Fibroblast of skin of right quadriceps (primary cell): ENCODE measurements at places on chromosomes 5 and 9.

- no peak for DNase-seq
Observed at GRCh38 chr5:115542651-115543364, 1.8 kb downstream of the FEM1C start.

DNA sequence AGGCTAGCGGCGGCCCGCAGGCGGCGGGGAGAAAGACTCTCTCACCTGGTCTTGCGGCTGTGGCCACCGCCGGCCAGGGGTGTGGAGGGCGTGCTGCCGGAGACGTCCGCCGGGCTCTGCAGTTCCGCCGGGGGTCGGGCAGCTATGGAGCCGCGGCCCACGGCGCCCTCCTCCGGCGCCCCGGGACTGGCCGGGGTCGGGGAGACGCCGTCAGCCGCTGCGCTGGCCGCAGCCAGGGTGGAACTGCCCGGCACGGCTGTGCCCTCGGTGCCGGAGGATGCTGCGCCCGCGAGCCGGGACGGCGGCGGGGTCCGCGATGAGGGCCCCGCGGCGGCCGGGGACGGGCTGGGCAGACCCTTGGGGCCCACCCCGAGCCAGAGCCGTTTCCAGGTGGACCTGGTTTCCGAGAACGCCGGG lies 253 bp downstream of the SLC12A2 start:
- DNase-seq = no peak

GRCh38 chr5:158821331-158821730 lies 278.4 kb downstream of the EBF1 start:
- DNase-seq = no peak

GRCh38 chr9:114238472-114238871 lies 83.1 kb downstream of the COL27A1 start:
- no peak for DNase-seq

GRCh38 chr5:172768573-172769341 lies 2.2 kb downstream of the DUSP1 start:
- peak; percentile 74 for DNase-seq

DNA sequence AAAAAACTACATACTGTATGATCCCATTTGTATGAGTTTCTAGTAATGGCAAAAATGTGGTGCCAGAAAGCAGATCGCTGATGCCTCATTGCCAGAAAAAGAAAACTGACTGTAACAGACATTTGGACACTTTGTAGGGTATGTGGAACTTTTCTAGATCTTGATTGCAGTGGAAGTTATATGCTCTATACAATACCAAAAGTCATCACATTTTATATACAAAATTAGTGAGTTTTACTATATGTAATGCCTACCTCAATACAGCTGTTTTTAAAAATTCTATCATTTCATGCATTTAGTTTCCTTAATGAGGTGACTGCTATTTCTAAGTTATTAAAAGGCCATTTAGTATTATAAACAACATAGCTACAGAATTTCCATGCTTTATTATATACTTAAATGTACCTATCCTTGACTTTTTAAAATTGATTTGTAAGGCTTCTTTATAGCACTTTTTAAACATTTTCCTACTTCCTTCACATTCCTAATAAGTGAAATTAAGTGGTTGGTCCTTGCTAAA lies 199.9 kb downstream of the CWC27 start:
- DNase-seq = no peak

DNA sequence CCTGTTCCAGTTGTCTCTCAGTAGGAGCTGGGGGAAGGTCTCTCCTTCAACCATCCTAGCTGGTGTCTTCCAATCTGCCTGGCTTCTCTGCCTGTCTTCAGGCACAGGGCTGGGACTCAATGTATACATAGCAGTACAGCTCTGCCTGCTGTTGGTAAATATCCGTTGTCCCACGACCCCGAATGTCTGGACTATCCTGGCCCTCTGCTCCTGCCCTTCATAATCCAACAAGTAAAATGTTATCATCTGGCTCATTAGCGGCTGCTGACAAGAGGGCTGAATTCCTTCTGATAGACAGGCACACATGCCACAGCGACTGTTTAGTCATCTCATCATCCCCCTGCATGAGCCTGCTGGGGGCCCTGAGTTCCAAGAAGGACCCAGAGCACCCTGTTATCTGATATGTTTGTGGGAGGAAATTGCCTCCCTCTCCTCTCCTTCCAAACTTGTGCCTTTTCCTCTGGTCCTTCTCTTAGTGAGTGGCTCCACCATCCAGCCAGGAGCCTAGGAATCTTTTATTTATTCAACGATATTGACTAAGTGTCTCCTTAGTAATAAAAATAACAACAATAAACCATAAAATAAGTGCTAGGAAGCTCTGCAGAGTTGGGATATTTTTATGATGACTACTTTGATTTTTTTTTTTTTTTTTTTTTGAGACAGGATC lies 29.5 kb upstream of the TGFBR1 start:
- peak; percentile 82 for DNase-seq

GRCh38 chr5:163846512-163846911 lies 341.1 kb downstream of the MAT2B start:
- DNase-seq = peak; percentile 83

- no peak for DNase-seq
Observed at GRCh38 chr5:82044010-82044409, 72.2 kb downstream of the ATG10 start.

GRCh38 chr9:97921959-97922724 lies at the start of gene TRMO:
Gene TRMO (minus strand): TSS chr9:97922500. CDS start chr9:97922493, 7 bp downstream.
- DNase-seq = peak; percentile 98

GRCh38 chr5:95918421-95919006 lies 43.1 kb downstream of the ELL2 start:
- no peak for DNase-seq

DNA sequence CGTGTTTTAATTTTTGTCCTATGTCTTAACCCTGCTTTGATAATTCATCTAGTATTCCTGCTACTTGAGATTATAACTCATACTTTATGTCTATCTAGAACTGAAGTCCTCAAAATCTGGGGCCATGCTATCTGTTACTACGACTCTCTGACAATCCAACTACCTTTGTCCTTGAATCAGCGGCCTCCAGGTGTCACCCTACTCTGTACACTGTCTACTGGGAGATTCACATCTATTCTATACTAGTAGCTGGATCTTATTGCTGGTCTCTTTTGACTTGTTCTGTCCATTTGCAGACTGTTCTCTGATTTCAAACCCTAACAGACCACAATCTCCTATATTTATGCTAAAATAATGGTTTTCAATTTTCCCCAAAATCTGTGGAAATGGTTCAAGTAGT lies 225.5 kb upstream of the ELAVL2 start:
- DNase-seq = no peak

- DNase-seq = no peak
Observed at GRCh38 chr9:133888048-133888808, 103.9 kb downstream of the VAV2 start.

- peak; percentile 96 for DNase-seq
Observed at GRCh38 chr5:132215329-132215728, 12.3 kb downstream of the P4HA2 start.

DNA sequence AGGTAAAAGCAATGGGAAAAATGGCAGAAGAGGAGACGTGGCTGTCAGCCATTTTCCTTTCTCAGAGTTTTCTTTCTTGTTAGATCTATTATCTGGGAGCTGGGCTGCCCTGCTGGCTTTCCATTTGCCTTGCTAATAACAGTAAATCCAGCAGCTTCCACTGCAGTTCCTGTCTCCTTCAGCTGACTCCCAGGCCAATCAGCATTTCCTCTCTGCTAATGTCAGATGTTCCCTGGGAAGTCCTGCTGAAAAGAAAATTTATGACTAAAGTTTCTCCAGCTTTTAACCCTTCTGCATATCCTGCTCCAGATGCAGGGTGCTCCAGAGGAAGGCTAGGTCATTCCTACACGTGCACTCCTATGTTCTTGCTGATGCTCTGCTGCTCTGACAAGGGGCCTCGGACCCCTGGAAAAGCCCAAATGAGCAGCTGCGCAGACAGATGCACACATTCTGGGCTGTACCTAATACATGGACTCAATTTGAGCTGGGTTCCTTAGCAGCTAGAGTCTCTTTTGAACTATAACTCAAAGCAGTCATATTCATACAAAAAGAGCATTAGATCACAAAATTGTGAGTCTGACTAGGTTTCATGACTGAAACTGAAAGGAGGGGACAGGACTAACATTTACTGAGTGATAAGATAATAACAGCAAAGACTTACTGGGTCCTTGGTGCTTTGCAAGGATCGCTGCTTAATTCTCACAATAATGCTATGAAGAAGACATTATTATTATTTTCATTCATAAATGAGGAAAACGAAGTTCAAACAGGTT lies 182.2 kb downstream of the MAPKAP1 start:
- peak; percentile 73 for DNase-seq

DNA sequence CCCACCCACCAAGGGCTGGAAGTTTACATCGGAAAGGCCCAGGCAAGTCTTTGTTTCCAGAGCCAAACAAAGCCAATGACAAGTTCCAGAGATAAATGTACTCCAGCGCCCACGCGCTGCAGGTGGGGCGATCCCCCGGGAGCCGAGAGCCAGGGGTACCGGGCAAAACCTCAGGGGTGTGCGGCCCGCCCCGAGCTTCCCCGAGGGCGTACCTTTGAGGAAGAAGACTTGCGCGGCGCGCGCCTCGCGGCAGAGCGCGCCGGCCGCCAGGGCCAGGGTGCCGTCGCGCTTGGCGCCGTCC lies 671 bp downstream of the DUSP1 start:
- no peak for DNase-seq

GRCh38 chr9:68780720-68781119 lies 75.7 kb downstream of the PIP5K1B start:
- DNase-seq = peak; percentile 3

DNA sequence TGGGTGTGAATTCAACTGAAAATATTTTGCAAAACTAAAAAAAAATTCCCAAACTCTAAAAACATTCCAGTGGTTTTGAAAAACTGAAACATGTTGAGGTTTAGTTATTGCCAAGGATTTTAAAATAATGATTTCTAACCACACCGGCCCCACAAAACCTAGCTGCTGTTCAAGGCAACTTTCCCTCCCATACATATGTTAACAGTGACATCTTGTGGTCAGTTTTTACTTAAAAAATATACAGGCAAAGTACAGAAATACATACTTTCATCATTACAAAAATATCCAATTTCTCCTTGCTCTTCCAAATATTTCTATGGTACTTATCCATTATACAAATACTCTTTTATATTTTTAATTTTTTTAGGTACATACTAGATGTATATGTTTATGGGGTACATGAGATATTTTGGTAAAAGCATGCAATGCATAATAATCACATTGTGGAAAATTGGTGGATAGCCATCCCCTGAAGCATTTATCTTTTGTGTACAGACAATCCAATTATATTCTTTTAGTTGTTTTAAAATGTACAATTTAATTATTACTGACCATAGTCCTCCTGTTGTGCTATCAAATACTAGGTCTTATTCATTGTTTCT lies 34.4 kb upstream of the MRPS30 start:
- peak; percentile 51 for DNase-seq

DNA sequence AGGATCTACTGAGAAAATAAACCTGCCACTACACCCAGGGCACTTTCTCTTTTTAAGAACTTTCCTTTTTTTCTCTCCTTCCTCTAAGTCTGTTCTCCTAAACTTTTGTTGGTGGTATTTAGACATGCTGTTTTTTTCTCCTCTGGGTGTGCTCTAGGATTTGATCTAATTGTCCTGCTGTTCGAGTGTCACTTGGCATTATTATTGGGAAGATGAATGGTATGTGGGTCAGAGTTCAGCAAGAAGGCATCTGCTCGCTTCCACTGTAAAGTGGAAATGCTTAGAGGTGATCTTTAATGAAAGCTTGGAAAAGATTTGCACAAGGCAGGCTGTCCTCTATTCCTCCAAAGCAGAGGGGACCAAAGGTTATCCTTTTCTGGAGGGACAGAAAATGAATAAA lies 1.3 kb upstream of the PLPPR1 start:
- DNase-seq = no peak

GRCh38 chr5:543755-544674 lies 19.8 kb upstream of the SLC9A3 start:
- no peak for DNase-seq

GRCh38 chr9:74642376-74642775 lies 145.2 kb downstream of the RORB start:
- DNase-seq = no peak

DNA sequence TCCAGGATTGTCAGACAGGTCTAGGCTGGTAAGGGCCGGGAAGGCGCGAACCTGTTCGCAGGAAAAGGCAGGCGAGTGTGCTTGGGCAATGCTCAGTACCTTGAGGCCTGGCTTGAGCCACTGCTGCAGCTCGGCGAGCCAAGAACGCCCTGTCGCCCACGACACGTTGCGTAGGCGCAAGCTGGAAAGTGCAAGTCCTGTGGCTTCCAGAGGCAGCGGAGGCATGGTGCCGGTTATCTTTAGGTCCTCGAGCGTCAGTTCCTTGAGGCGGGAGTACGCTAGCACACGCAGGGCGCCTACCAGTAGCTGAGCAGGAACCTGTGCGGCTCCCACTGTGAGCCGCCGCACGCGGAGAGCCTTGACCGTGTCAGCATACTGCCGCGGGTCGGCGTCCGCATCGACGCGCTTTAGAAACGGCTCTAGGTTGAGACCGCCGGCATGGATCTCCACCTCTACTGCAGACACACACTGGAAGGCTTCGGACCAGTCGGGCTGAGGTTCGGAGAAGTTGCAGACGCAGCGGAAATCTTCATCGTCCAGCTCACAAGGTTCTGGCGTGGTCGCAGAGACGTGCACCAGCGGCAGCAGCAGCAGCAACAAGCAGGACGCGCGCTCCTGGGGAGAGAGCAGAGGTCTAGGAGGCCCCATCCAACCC lies 482 bp downstream of the CD14 start:
- peak; percentile 14 for DNase-seq

- no peak for DNase-seq
Observed at GRCh38 chr5:919356-920000, 26.8 kb downstream of the TRIP13 start.

DNA sequence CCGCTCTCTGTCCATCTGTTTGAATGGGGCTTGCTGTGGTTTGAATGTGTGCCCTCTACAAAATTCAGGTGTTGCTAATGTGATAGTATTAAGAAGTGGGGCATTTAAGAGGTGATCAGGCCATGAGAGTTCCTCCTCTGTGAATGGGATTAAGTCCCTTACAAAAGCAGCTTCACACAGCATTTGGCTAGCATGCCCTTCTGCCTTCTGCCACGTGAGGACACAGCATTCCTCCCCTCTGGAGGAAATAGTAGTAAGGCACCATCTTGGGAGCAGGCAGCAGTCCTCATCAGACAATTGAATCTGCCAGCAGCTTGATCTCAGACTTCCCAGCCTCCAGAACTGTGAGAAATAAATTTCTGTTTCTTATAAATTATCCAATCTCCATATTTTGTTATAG lies 540.2 kb downstream of the CSNK1G3 start:
- no peak for DNase-seq

GRCh38 chr5:119336845-119337580 lies 18.8 kb upstream of the TNFAIP8 start:
- DNase-seq = no peak
